ENCODE measurements at places on chromosomes 1 and 21.

GRCh38 chr1:118429856-118430255 is 244.8 kb upstream of the SPAG17 start:
- DNase-seq: no peak

- no peak for DNase-seq
Observed at GRCh38 chr1:233780049-233780448, 124.4 kb upstream of the SLC35F3 start.

DNA sequence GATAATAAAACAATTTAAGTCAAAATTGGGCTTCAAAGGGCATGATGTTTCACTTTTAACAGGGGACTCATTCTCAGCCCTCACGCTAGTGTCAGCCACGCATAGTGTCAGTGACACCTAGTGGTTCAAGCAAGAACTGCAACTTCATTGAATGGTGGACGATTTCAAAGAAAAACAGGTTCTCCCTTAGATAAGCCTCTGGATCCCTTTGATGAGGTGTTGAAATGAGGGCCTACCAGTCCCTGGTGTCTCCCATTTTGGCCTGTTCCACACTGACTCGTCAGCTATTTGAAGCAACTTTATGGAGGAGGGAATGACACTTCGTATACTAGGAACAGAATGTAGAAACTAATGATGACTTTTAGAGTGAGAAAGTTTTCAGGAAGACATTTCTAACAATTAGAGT is 56.2 kb downstream of the FCRL5 start:
- DNase-seq: no peak

- no peak for DNase-seq
Observed at GRCh38 chr21:45887788-45888187, 93.8 kb upstream of the COL6A1 start.

DNA sequence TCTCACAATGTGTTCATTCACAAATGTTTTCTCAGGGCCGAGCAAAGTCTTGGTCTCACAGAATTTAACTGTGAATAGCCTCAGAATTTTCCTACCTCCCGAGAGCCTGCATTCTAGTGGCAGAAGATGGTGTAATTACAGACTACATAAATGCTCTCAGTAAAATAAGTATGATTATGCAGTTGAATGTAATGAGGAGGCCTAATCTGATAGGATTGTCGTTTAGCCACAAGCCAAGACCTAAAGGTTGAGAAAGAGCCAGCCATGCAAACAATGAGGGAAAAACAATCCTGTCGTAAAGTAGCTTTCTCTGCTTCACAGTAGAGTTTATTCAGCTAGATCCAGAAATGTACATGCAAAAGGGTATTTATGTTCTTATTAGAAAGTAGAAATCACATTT is 607.8 kb upstream of the B3GALT2 start:
- no peak for DNase-seq

DNA sequence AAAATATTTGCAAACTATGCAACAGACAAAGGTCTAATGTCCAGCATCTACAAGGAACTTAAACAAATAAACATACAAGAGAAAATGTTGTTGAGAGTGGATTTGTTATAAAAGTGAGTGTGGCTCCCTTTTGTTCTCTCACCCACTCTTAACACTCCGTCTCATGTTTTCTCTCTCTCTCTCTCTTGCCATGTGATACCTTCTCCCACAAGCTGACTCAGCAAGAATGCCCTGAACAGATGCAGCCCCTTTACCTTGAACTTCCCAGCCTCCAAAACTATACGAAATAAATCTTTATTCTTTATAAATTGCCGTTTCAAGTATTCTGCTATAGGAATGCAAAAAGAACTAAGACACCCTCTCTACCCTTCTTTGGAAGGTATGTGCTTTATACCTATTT is 234.1 kb downstream of the ADGRL2 start:
- DNase-seq: no peak

- no peak for DNase-seq
Observed at GRCh38 chr21:41548781-41549180, 40.8 kb upstream of the TMPRSS2 start.

DNA sequence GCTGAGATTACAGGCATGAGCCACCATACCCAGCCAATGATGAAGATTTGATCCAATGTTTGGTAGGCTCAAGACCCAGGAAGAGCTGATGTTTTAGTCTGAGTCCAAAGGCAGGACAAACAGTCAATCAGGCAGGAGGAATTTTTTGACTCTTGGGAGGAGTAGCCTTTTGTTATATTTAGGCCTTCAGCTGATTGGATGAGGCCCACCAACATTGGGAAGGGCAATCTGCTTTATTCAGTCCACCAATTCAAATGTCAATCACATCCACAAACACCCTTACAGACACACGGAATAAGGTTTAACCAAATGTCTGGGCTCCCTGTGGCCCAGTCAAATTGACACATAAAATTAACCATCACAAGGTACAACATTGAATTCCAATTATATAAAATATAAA is 61.9 kb upstream of the COX20 start:
- no peak for DNase-seq

- DNase-seq: peak; percentile 74
Observed at GRCh38 chr1:224513787-224514209, 79.2 kb upstream of the WDR26 start.

- DNase-seq: no peak
Observed at GRCh38 chr1:168086438-168086837, 50.3 kb downstream of the GPR161 start.

- no peak for DNase-seq
Observed at GRCh38 chr1:69845655-69846054, 277.9 kb downstream of the LRRC7 start.

DNA sequence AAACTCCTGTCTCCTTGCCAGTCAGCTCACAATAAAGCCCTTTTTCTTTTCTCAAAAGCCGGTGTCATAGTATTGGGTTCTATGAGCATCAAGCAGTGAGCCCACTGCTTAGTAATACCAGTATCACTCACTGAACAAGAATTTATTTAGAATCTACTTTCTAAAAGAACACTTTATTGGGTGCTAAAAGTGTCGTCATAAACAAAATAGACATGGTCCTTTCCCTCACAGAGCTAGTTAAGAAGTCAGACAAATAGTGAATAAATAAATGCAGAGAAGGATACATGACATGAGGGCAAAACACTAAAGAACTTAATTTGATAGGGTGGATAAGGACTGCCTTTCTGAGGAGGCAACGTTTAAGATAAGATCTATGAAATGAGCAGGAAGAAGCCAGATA is 32.2 kb downstream of the EVI5 start:
- no peak for DNase-seq

GRCh38 chr21:45467221-45467779 is 62.3 kb downstream of the COL18A1 start:
- DNase-seq: no peak

DNA sequence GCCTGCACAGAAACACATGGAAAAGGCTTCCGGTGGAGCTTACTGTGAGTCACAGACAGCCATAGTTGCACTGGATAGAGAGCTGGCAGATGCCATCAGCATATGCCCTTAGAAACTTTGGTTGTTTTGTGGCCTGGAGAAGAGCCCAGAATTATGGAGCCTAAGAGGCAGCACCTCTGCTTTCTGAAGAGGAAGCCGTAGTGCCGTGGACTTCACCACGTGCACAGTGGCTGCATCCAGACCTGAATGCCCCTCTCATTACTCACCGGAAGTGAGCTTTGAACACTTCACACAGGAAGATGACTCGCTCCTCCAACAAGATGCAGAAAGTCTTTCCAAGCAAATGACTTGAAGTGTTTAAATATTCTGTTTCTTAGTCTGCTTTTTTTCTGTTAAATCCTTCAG is 28.4 kb downstream of the JUN start:
- DNase-seq: peak; percentile 31

DNA sequence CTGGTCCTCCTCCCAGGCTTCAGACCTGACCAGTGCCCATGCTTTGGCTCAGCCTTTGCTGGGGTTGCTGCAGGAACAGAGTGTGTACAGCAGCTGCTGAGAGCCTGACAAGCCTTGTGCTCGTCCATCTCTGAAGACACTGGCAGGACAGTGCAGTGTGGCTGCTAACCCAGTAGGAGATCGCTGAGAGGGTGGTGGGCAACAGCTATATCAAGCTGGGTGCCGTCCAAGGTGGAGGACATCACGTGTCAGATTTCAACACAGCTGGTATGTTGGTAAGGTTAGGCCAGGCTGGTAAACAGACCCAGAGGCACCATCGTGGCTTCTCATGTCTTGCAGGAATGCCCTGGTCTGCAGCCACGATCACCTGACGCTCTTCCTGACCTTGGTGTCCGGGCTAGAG is 17.9 kb upstream of the SLC25A34 start:
- no peak for DNase-seq

Measured in activated effector memory CD4-positive, alpha-beta T cell treated with Interleukin-2 at 50 U/mL for 16 hours (primary cell).